ENCODE measurements at places on chromosomes 3 and 15.

DNA sequence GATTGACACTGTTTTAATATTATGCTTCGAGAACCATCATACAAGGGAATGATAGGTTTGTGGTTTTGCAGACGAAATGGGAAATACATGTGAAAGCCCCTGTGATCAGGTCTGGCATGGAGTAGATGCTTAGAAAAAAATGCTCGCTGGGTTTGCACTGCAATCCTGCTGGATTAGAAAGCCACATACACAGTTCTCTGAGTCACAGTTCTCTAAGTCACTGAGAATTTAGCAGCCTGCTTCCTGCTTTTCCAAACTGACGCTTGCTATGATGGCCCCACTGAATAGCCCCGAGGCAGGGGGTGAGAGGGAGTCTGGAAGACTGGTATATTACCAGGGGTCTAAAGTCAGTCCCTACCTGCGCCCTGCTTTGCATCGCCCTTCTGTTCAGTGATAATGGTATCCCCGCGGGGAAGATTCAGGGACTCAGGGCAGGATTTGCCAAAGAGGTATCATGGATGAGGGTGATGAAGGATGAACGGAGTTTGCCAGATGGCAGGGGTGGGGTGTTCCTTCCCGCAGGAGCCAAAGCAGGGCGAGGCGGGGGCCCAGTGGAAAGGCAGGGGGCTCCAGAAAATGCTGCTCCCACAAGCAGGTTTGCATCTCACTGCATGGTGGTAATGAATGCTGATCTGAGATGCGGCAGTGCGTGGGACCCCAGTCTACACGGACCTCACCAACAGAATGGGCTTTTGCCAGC, 82.3 kb downstream of the IQSEC1 start:
- no peak for DNase-seq

- DNase-seq: no peak
These were observed 431.1 kb downstream of the MFSD1 start for GRCh38 chr3:159232966-159233365.

- DNase-seq: no peak
These were observed 30.5 kb downstream of the RAD54L2 start for GRCh38 chr3:51568996-51569395.

GRCh38 chr3:124758851-124759635, 28.8 kb downstream of the UMPS start:
- DNase-seq: no peak

GRCh38 chr3:120147072-120147871, 53.0 kb upstream of the GSK3B start:
- DNase-seq: peak; percentile 57

DNA sequence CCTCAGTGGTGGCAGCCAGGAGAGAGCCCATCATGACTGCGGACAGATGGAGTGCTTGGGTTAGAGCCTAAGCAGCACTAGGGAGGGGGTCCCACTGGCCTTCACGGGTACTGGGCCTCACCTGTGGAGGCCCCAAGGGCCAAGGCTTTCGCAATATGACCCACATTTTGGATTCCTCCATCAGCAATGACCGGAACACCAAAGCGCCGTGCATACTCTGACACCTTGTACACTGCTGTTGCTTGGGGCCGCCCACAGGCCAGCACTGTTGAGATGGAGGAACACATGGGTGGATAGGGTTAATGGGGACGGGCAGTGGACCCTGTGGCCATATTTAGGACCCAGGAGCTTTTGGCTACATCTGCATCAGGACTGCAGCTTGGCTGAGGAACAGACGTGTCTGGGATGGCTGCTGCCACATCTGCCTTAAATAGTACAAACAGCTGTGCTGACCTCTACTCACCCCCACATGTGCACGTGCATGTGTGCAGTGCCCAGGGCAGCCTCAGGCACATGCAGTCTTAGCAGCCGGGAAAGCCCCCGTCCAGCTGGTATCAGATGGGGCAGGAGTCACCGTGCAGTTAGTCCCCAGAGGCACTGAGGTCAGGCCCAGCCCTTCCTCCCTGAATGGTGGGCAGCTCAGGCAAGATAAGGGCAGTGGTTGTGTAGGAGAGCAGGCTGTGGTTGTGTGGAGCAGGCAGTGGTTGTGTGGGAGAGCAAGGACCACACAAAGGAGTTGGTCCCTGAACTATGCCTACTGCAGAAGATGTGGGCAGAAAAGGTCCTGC, 3.3 kb downstream of the NDUFAF3 start:
- DNase-seq: no peak

GRCh38 chr15:89971592-89971997, 29.5 kb upstream of the ZNF710 start:
- peak; percentile 61 for DNase-seq

DNA sequence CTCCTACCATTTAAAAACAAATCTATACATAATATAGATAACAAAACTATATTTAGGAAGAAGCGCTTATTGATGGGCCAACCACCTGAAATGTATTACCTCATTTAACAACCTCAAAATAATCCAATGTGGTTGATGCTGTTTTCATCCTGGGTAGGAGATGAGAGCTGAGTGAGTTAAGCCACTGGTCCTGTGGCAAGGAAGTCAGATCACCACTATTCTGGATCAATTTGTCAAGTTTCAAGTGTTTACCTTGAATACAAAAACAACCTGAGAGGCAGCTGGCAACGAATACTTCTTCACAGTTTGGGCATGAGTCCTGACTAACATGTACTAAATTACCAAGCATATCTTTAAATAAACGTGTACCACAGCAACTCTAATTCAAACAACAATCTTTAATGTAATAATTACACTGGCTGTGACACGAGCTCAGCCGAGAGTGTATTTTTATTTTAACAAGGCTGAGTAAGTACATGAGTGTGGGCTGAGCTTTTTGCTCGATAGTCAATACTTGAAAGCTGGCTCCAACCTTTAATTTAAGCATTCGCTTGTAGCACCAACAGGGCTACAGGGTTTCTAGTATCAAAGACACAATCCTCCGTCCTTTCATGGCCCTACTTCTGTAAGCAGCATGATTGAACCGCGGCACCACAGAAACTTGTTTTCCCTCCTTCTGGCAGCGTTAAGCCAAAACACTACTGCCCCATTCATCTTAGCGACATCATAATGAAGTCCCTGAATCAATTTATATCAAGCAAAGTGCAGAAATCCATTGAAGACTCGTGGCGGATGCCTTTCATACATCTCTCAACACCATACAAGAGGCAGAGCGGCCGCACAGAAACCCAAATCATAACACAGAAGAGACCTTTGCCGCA, 93.8 kb upstream of the ICE2 start:
- DNase-seq: no peak
